ENCODE measurements at places on chromosomes 5 and 9.

- no peak for DNase-seq
These were observed 205.5 kb downstream of the ARRDC3 start for GRCh38 chr5:91177639-91178038.

- no peak for DNase-seq
These were observed 270.4 kb downstream of the MED10 start for GRCh38 chr5:6107675-6108539.

- DNase-seq, result no peak
These were observed 6.8 kb downstream of the DNAJB5 start for GRCh38 chr9:34996181-34996904.

DNA sequence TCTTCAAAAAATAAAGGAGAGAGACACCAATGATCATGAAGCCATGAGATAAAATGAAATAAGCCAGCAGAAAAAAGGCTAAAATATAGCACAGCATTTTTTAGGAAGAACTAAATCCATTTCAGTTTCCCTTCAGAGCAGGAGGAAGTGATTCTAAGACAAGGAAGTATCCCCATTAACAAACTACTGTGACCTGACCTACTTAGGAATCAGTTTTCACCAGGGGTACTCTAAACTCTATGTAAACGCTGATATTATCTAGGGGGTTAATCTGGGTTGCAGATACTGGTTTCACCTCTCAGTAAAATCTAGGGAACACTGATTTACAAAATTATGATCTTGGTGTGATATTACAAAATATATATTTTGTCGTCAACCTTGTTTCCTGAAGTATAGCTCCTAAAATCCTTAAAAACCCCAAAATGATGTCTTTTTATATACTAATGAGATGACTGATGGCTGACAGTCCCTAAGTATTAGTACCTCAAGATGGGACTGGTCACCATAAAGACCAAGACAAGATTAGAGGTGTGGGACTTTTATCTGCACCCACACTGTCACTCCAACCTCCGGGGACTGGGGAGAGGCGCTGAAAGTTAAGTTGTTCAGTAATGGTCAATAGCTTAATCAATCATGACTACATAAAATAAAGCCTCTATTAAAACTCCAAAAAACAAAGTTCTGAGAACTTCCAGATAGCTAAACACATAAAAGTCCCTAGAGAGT is 2.9 kb upstream of the FNBP1 start:
- no peak for DNase-seq

GRCh38 chr5:96961053-96961452 is 25.2 kb downstream of the LNPEP start:
- no peak for DNase-seq

DNA sequence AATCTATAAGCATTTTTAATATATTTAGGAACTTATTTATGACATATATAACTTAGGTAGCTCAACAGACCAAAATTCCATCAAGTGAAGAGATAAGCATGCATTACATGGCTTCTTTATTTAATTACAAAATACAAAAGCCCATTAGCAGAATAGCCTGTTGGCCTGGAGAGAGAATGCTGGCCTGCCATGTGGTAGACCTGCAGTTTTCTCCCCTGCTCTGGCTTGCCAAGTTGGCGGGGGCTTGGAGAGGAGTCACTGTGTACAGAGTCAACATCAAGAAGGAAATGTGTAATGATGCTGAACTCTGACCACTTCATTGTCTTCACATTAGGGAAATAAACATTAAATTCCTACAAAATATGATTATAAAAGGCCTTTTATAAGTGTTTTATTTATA is 69.8 kb upstream of the CNTLN start:
- no peak for DNase-seq

DNA sequence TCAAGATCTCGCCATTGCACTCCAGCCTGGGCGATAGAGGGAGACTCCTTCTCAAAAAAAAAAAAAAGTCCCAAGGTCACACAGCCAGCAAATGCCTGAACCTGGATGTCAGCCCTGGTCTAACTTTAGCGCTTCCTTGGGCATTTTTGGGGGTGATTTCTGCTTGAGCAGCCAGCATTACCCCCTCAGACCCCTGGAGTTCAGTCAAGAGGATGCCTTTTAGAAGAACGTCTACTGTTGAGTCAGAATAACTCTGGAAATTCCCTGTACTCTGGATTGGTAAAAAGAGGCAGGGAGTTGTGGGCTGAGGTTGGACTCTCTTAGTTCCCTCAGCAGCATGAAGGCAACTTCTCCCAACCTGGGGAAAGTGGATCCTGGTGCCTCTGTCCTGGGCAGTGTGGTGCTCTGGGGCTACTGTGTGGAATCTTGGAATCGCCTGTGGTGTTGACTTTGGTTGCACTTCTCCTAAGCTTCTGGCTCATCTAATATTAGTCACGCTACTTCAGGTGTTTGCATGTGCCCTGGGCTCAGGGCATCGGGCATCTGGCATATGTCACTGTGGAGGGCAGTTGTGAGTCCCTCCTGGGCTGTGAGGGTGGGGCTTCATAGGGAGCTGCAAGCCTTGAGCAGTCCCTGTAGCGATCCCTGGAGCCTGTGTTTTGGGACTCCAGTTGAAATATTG is 32.2 kb downstream of the STXBP1 start:
- no peak for DNase-seq

- peak; percentile 94 for DNase-seq
These were observed 202.5 kb downstream of the MEF2C start for GRCh38 chr5:88680253-88681132.

- DNase-seq, result no peak
These were observed 521.2 kb downstream of the CHSY3 start for GRCh38 chr5:130425424-130425823.

DNA sequence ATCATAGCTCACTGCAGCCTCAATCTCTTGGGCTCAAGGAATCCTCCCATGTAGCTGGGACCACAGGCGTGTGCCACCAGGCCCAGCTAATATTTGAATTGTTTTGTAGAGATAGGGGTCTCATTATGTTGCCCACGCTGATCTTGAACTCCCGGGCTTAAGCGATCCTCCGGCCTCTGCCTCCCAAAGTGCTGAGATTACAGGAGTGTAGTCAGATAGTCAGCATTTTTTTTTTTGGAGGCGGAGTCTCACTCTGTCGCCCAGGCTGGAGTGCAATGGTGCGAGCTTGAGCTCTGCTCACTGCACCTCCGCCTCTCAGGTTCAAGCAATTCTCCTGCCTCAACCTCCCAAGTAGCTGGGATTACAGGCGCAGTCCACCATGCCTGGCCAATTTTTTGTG is 1.6 kb upstream of the SAR1B start:
- no peak for DNase-seq

DNA sequence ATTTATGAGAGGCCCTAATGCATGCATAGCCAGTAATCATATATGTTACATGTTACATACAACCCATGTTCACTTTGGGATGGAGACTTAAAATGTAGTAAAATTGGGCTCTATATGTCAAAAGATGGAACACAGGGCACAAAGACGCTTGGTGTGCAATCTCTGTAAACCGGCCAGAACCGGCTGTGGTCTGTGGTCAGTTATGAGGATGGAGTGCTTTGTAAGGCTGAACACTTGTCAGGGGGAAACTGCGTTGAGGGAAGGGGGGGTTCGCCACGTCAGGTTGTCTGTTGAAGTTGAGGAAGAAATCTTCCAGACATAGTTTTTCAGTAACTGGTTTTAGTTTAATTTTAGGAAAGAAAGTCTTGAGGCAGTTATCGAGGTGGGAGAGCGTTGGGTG is 2.7 kb upstream of the CKMT2 start:
- no peak for DNase-seq

DNA sequence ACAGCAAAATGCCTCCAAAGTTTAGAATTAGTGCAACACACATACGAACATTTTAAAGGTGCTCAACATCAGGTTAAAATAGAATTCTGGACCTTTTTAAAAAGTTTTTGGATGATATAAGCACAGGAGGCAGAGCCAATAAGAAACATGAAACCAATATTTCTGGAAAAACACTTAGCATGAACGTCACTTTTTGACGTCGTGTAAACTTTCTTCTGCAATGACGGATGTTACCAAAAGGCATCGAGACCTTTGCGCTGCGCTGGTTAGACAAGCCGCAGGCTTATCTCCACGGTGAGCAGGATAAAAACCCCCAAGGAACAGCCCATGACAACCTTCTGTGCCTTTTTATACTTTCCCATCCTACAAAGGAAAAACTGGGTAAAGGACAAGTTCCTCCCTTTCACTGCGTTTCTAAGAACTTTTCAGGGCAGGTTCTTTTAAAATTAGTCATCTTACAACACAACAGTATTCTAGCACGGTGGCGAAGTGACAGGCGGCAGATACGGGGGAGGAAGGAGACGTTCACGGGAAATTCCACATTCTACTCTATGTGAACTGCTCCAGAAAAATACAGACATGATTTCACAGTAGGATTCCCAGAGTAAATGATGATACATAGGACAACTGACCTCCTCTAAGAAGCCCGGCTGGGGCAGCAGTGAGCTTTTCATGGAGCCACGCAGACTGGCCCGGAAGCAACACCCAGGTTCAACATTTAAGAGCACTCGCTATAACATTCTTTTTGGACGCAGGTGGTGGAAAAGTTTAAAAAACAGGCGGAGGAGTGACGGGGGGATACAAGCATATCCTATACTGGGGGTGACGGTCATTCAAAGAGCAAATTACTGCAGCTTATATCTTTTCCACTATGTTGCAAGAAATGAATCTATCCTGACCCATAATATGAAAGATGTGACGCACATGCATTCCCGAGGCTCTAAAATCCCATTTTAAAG is 52.4 kb downstream of the USP20 start:
- no peak for DNase-seq

All from eye (tissue), 1 donor.